ENCODE measurements at places on chromosomes 4 and X.

DNA sequence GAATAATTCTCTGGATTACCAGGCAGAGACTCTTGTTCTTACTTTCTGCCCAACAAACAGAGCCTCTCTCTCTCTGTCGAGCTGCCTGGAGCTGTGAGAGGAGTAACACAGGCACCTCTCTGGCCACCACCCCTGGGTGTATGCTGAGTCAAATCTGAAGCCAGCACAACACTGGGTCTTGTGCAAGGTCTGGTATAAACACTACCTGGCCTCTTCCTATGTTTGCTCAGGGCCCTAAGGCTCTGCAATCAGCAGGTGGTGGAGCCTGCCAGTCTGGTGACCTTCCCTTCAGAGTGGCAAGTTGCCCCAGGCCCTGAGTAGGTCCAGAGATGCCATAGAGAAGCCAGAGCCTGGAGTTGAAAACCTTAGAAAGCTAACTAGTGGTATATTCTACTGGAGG, 139.9 kb downstream of the CPXCR1 start:
- no peak for DNase-seq

DNA sequence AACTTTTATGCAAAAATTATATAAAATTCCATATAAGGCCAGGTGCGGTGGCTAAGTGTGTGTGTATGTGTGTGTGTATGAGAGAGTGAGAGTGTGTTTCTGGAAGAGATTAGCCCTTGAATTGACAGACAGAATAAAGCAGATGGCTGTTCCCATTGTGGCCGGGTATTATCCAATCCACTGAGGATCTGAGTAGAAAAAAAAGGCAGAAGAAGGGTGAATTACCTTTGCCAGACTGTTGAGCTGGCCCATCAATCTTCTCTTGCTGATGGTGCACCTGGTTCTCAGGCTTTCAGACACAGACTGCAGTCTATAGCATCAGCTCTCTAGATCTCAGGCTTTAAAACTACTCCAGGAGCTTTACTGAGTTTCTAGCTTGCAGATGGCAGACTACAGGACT, 92.2 kb upstream of the SLIT2 start:
- no peak for DNase-seq

GRCh38 chr4:167966143-167966542, 126.2 kb upstream of the ANXA10 start:
- no peak for DNase-seq

- peak; percentile 50 for DNase-seq
Measured at GRCh38 chr4:1693131-1693896, 9.2 kb upstream of the FAM53A start.

DNA sequence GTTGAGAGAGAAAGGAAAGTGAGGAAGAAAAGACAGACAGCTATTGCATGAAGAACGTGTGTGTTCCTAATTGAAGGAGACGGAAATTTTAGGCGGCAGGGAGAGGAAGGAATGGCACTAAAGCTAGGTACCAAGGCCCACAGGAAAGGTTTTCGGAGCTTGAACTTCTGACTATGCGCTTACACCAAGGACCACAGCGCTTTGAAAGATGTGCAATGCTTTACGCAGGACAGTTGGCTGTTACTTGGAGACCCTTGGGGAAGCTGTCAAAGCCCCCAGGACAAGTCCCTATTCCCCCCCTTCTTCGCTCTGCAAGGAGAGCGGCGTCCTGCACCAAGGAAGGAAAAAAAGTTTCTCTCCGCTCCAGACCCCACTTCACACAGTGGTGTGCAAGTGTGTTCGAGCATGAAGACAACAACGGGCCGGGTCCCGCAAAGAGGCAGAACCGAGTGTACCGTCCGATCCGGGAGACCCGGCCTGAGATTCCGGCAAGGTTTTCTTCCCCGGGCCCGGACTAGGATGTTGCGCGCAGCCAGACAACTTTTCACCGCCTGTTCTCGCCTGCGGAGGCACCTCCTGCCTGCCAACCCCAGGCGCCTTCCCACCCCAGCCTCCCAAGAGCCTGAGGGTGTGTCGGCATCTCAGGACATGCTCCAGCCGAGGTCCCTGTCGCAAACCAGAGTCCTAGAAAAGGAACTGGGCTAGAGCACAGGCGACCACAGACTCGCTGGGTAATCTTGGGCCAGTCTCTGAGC, 896 bp downstream of the KDR start:
- DNase-seq, result no peak

DNA sequence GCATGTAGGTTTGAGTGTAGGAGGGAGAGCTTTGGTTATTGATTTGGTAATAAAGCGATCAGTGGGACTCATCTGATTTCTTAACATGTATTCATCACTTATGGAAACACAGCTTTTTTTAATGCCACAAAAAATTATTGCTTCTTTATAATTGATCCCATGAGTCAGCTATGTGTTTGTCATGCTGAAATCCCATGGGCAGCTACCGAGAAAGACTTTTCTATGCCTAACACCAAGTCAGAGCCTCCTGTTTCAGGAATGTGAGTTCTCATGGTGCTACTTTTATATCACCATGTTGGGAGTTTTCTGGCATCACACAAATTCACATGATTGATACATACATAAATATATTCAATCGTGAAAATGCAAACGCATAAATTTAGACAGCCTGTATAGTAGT, 165.7 kb downstream of the RAPGEF2 start:
- DNase-seq, result no peak

DNA sequence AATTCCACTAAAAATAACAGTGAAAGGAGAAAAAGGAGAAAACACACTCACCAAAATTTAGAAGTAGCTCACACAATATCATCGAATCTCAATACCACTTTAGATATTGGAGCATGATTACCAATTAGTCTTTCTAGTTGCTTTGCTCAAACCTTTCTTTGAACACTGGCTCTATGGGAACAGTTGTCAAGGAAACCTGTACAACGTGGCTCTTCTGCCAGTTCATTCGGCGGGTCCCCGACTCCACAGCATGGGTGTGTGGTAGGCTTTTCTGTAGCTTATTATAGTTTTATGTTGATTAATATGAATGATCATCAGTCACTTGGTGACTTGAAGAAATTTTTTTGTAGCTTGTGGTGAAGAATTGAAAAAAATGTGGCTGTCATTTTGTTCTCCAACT, 50.2 kb upstream of the TMEM150C start:
- no peak for DNase-seq

DNA sequence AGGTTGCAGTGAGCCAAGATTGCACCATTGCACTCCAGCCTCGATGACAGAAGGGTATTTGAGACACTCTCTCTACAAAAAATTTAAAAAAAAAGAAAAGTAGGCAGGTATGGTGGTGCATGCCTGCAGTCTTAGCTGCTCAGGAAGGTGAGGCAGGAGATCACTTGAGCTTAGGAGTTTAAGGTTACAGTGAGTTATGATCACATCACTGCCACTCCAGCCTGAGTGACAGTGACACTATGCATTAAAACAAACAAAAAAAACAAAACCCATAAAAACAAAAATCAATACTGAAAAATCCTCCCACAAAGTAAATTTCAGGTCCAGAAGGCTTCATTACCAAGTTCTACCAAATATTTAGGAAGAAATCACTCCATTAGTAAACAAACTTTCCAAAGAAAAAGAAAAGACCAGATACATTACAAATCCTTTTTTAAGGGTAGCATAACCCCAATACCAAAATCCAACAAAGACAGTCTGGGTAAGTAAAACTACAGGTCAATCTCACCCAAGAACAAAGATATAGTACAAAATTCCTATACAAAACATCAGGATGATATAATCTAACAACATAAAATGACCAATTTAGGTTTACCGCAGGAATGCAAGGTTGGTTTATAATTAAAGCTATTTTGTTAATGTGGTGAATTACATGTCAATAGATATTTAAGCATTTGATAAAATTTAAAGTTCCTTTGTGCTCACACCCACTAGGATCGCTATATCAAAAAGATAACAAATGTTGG, 11.7 kb downstream of the NELFA start:
- no peak for DNase-seq

GRCh38 chr4:170651786-170652185, 562.0 kb upstream of the AADAT start:
- DNase-seq, result no peak

DNA sequence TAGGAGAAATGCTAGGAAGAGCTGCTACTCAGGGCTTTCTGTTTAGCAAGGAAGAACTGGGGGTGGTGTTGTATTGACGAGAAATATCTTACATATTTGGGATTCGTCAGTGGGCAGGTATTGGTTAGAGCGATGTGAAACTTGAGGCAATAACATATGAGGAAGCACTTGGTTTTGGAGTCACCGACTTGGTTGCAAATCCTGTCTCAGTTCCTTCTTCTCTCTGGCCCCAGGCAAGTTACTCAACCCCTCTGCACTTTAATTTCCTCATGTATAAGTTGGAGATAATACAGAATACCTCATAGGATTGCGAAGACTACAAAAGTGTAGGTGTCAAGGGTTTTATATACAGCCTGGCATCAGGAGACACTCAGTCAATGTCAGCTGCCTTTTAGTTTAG, 34.1 kb downstream of the GPAT3 start:
- no peak for DNase-seq

GRCh38 chr4:8794491-8794890, 77.1 kb downstream of the HMX1 start:
- DNase-seq, result no peak

GRCh38 chr4:79598801-79599200, 190.8 kb upstream of the GK2 start:
- no peak for DNase-seq

GRCh38 chr4:40055863-40056715, 561 bp upstream of the N4BP2 start:
- peak; percentile 65 for DNase-seq

- no peak for DNase-seq
Measured at GRCh38 chr4:11585506-11585905, 156.8 kb upstream of the HS3ST1 start.

DNA sequence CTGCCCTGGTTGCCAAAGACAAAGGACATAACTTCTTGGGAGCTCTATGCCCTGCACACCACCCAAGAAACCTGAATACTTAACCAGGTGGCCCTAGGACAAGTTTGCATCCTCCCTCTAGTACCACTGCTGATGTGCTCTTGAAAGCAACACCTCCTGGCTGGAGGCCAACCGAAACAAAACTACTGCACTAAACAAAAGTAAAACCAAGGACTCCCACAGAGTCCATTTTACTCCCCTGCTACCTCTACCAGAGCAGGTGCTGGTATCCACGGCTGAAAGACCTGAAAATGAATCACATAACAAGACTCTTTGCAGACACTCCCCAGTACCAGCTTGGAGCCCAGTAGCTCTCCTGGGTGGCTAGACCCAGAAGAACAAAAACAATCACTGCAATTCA, 941.8 kb downstream of the RAPGEF2 start:
- no peak for DNase-seq

DNA sequence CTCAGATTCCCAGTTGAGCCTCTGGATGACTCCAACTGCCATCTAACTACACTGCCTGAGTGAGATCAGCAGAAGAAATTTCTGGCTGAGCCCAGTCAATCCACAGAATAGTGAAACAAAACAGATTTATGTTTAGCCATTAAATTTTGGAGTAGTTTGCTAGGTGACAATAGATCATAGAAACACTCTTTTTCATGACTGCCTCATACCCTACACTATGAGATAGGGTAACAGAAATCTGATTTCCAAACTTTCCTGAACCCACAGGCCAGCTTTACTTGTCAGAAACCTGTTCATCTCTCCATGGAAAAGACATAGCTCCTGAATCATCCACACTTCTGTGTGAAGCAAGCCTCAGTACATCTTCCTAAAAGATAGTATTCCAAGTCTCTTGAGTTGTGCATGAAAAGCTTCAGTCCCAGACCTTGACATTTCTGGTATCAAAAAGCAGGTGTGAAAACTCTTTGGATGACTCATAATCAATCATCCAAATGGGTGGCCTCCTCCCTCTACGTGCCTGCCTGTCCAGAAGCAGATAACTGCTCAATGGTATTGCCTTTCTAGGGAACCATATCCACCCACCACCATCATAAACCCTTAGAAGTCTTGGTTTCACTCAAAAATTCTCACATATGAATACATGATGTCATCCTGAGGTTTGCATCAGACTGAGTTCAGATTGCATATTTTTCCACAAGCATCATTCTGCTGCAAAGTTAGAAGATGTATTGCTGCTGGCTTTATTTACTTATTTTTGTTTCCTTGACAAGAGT, 47.5 kb upstream of the RAP2C start:
- no peak for DNase-seq

DNA sequence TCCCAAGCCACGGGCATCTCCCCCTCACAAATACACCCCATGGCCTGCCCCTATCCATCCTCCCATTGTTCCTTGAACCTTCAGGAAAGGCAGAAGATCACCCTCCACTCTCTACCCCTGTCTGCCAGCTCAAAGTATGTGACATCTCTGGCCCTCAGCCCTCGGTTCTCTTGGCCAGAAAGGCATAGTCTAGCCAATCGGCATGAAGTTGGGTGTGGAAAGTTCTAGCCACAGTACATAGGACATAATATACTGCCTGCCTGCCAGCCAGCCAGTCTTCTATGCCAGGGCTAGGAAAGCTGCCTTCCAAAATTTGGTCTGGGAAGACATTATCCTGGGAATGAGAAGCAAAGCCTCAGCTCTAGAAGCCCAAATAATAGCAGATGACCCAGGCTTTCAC, 3.2 kb upstream of the PLP1 start:
- no peak for DNase-seq

DNA sequence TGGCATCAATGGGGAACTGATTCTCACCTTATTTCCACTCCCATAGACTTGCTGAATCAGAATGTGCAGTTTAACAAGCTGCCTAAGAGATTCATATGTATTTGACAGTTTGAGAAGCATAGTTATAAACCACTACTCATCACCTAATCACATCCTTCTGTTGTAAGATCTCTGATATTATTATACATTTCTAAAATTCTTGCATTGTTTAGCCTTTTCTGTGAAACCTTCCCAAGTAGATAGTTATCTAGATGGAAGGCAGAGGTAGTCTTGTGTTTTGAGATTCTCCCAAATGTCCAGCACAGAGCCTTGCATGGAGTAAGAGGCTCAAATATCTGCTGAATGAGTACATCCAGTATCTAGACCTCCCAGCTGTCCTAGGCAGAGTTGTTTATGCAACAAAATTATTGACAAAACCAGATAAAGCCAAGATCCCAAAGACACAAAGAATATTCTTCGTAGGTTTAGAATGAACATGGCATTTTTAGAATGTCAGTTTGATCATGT, 227.3 kb downstream of the KDR start:
- DNase-seq, result no peak

- DNase-seq, result no peak
Measured at GRCh38 chr4:153643406-153644383, 40.4 kb upstream of the TLR2 start.

DNA sequence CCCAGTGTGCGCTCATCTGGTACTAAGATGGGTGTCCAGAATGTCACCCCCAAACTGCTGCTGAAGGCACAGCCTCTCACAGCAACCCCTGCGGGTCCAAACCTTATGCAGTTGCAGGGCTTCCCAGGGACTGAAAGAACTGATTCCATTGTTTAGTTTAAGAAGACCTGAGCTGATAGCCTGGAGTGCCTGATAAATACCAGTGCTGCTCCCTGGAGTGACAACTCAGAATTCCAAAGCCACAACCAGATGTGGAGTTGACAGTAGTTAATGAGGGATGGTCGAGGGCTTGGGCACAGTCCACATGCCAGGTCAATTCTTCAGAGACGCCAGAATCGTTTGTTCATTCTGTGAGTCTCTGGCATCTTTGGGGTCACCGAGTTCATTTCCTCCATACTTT, 71.2 kb downstream of the LNX1 start:
- DNase-seq, result no peak

GRCh38 chr4:832536-832935, 6.6 kb upstream of the CPLX1 start:
- no peak for DNase-seq

- no peak for DNase-seq
Measured at GRCh38 chr4:184662236-184662635, 12.7 kb downstream of the PRIMPOL start.

GRCh38 chr4:66562276-66562806, 892.1 kb upstream of the EPHA5 start:
- DNase-seq, result peak; percentile 10

- no peak for DNase-seq
Measured at GRCh38 chrX:13742397-13743176, 8.0 kb downstream of the OFD1 start.
